ENCODE measurements at places on chromosomes 16 and 17.
A peak's percentile ranks its signal among the peaks of the same experiment; 100 is the strongest.

- peak; percentile 95 for DNase-seq
Measured at GRCh38 chr17:43467981-43468581, 15.7 kb upstream of the DHX8 start.

GRCh38 chr16:55421226-55421625 is 57.8 kb upstream of the MMP2 start:
- DNase-seq: no peak

GRCh38 chr16:83969771-83970429 is 1.9 kb downstream of the NECAB2 start:
- no peak for DNase-seq

- DNase-seq: no peak
Measured at GRCh38 chr17:78121801-78122215, 6.7 kb downstream of the TMC6 start.

DNA sequence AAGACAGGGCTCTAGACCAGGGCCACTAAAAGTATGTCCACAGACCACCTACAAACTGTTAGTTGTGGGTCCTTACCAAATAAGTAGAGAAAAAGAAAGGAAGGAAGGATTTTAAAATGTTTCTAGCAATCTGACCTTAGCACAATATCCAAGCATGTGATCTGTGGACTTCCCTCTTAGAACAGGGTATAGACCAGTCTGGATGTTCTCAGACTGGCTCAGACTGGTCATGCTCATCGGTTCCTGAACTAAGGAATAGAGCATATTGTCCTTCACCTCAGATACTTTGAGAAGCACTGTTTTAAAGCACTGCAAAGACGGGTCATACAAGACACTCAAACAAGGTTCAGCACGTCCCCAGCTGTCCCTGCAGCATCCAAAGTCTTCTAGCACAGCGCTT is 25.8 kb downstream of the CUEDC1 start:
- DNase-seq: no peak

DNA sequence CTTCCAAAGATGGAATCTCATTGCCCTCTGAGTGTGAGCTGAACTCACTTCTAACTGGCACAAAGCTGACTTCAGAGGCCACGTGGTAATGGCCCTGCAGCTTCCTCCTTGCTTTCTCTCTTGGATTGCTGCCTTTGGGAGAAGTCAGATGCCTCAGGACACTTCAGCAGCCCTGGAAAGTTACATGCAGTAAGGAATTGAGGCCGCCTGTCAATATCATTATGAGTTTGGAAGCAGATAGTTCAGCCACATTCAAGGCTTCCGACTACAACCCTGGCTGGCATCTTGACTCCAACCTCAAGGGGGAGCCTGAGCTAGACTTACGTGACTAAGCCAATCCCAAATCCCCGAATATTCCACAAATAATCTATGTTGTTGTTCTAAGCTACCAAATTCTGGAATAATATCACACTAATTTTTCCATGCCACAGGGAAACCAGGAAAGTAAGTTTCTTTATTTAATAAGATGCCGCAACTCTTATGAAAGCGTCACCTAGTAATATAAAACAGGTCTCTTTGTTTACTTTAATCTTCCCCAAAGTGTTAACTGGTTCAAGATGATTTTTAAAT is 13.6 kb downstream of the CEP20 start:
- peak; percentile 85 for DNase-seq

DNA sequence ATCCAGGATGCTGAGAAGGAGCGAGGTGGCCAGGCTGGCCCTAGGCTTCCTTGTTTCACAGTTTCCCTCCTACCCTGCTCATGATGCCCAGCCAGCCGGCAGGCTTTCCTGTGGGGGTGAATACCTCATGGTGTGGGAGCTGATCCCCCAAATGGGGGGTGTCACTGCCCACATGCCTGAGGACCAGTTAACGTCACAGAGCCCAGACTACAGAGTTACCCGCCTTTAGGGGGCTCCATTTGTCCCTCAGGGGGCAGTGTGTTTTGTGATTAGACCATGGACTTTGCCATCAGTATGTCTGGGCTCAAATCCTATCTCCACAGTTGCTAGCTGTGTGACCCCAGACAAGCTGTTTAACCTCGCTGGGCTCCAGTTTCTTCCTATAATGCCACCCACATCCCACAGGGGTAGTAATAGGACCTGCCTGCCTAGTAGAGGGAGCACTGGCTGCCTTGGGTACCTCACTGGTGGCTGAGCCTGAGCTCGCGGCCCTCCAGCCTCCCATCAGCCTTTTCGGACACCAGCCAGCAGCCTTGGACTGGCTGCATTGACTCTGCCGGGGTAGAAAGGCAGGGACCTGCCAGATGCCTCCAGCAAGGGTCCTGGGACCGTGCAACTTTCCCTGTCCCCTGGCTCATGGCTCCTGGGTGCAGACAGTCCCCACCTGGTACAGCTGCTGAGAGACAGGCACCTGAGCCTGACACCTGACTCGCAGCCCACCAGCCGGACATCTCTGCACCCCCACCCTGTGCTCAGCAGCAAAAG is 87.5 kb upstream of the GSE1 start:
- no peak for DNase-seq

DNA sequence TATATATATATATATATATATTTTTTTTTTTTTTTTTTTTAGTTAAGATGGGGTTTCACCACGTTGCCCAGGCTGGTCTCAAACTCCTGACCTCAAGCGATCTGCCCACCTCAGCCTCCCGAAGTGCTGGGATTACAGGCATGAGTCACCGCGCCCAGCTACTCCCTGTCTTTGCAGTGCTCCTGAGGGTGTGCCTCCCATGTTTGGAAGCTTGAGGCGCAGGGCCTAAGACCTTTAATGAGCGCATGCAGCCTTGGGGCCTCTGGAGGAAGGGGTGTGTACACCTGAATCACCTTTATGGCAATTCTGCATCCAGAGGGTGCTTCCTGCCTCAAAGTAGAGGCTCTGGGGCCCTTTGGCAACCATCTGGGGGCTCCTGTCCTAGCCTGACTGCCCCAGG is 219.4 kb upstream of the CIBAR2 start:
- DNase-seq: no peak

DNA sequence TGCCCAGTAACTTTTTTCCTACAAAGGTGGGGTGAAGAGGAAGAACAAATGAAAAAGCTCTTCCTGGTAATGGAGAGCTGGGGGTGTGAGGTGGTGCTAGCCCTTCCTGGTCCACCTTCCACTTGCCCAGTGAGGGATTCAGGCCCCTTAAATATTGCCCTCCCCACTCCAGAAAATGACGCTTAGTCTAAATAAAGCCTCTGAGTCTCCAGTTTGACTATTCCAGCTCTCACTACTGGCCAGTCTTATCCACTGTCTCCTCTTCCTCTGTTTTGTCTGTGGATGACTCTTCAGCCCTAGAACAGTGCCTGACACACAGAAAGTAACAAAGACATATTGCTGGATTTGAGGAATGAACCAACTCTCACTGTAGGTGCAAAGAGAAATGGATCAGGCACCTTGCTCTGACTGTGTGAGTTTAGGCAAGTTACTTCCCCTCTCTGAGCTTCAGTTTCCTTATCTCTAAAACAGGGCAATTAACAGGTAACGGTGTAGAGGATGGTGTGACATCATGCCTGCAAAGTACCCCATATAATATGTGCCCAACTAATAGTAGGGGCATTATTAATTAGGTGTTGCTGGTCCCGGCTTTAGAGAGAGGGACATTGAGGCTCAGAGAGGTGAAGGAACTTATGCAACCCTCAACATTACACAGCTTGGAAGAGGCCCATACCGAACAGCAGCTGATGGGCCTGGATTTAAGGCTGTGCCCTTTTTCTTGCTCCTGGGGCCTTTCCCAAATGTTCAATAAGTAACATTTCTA is 21.3 kb downstream of the ZNF385C start:
- DNase-seq: no peak

DNA sequence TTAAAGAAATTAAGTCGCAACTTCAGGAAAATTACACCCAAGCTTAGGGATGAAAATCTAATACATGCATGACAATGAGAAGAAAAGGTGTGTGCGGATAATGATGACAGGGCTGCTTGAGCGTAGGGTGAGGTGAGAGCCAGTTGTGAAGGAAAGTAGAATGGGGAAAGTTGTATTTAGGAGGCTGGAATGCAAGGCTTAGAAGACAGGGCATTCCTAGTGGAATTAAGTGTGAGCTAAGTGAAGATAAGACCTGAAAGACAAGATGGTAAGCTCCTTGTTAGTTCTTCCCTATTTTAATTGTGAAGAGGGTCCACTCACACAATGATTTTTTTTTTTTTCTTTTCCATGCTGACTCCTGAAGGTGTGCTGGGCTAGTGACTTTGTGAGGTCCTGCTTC is 519.5 kb upstream of the SALL1 start:
- no peak for DNase-seq

- peak; percentile 65 for DNase-seq
Measured at GRCh38 chr17:2174014-2174413, 119.1 kb downstream of the HIC1 start.
